ENCODE measurements at places on chromosomes 11 and 22.

DNA sequence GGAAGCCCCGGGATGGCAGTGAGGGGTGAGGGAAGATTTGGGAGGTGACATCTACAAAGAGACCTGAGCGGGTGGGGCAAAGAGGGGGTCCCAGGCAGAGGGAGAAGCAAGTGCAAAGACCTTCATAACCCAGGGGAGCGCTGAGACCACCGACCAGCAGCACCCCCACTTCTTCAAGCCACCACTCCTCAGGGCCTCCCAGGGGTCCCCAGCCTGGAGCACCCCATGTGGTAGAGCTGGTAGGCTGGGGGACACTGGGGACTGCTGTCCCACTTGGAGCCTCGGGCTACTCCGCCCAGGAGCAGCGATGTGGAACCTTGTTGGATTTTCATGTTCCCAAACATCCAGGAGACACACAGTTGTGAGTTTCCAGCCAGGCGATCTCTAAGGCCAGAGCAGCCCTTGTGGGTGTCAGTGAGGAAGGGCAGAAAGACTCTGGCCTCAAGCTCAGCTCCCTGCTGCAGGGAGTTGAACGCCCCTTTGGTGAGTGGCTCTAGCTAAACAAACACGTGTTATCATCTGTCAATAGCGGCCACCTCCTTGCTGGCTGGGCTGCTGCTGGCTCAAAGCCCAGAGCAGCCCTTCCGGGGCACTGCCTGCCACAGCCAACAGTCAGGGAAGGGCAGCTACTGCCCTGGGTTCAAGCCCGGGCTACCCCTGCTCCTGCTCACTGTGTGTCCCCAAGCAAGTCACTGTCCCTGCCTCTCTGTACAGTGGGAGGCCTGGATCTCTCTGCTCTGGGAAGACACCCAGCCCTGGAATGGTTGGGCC lies 25.7 kb upstream of the CHKA start:
- DNase-seq: peak; percentile 20

DNA sequence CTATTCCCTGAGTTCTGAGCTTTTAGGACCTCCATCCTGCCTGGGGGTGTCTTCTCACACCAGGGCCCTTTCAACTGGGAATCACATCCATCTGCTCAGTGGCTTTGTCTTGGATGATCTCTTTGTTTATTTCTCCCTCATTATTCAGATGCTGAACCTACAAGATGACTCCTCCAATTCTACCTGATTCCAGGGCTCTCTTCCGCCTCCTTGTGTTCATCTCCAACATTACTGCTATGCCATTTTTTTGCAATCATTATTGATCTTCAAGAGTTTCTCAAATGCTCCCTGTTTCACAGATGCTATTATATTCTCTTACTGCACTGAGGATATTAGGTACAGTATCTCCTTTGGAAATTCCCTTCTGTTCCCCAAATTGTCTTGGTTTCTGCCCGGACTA lies 307.7 kb downstream of the SHANK2 start:
- DNase-seq: no peak

DNA sequence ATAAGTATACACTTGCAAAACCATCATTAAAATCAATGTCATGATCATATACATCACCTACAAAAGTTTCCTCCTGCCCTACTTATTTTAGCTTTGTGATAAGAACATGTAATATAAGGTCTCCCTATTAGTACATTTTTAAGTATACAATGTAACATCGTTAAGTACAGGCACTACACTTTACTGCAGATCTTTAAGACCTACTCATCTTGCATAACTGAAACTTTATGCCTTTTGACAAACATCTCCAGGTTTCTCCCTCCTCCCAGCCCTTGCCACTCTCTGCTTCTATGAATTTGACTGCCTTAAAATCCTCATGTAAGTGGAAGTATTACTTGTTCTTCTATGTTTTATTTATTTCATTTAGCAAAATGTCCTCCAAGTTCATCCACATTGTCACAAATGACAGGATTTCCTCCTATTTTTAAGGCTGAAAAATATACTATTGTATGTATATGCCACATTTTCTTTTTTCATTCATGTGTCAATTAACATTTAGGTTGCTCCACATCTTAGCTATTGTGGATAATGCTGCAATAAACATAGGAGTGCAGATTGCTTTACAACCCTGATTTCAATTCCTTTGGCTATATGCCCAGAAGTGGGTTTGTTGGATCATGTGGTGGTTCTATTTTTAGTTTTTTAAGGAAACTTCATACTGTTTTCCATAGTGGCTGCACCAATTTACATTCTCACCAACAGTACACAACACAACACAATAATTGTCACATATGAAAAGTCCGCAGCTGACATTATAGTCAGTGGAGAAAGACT lies 471.1 kb upstream of the ANO3 start:
- DNase-seq: no peak

DNA sequence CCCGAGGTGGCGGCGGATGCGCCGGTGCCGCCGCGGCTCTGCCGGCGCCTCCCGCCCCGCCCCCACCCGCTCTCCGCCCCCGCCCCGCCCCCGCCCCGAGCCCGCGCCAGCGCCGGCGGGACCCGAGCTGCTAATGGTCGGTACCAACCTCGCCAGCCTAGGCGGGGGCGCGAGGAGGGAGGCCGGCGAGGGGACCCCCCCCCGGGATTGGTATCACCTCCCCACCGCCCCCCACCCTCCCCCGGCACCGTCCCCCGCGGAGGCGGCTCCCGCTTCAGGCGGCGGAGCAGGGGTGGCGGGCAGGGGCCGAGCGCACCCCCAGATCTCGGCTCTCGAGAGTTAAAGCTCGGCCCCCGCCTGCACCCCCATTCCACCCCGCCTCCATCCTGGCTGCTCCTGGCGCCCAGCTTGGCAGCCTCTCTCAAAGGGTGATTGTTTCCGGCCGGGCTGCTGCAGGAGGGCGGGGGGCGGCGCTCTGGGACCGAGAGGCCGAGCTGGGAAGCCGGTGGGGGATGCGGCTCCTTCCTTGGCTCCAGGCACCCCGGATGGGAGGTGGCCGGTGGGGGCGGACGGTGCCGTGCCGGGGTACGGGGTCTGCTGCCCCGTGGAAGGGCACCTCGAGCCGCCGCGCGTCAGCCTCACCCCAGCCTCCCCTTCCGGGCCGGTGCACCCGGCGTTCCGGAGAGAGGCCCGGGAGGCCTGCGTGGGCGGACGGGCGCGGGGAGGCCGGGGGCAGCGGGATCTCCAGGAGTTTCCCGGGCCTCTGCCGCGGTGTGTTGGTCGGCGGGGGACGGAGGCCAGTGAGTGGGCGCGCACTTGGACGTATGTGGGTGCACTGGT lies at the start of gene B3GAT1:
Gene B3GAT1, minus strand, starts transcription at position 40 of the 840 bp plus-strand sequence. CDS start 24,583 bp downstream, outside the sequence.
- peak; percentile 95 for DNase-seq

DNA sequence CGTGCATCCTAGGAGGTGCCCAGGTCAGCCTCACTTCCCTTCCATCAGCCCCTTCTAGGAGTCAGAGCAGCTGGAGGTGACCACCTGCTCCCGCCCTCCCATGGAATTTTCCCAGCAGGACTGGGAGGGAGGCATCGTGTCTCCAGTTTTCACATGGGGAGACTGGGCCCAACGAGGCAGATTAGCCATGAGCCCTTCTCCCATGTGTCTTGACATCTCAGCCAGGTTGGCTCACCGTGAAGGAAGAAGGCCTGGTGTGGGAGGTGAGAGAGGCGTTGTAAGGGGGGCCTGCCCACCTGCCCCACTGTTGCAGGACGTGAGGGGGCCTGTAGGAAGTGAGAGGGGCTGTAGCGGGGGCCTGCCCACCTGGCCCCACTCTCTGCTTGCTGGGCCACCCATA lies 1521.4 kb downstream of the BRD1 start:
- DNase-seq: no peak

DNA sequence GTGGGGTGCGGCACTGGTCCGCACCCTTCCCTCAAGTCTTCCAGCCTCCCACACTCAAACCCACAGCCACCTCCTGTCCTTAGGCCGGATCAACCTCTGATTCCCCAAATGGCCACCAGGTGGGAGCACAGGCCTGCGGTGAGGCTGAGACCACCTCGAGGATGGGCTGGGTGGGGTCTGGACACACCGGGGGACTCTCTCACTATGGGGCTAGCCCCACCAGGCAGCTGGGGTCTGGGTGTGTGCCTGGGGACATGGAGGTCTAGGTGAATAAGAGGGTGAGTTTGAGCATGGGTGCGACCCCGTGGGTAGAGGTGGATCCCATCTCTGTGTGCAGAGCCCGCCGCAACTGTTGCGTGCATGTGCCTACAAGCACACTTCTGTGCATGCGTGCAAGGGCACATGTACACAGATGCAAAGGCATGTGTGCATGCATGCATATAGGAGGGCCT lies 32.6 kb downstream of the MYO18B start:
- DNase-seq: no peak

DNA sequence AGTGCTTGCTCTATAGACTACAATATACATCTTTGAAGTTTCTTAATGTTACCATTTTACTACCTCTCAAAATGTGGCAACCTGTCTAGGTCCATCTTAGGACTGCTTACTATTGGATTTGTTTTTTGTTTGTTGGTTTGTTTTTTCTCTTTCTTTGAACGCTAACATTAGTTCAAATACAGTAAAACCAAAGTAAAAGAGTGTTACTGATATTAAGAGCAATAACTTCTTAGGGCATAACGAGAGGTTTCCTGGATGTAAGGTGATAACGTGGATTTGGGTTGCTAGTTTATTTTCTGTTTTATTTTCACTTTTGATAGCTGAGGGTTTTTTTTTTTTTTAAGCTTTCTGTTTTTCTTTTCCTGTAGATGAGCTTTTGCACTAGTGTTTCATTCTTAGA lies 43.6 kb downstream of the TMEM135 start:
- no peak for DNase-seq

DNA sequence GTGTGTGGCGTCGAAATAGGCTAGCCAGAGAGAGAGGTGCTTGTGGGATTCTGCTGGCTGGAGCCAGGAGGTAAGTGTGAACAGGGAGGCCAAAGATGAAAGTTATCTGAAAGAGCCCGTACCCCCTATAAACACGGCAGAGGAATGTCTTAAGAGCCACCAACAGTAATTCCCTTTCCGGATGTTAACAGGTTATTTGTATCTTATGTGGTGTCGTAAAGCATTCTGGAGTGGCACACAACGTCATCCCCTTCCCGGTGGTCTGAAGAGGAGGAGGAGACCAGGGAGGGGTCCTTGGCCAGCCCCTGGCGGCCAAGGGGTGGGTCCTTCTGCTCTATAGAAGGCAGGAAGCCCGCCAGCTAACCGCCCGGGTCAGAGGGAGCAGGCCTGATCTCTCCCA lies 39.5 kb downstream of the MACROD1 start:
- DNase-seq: no peak

DNA sequence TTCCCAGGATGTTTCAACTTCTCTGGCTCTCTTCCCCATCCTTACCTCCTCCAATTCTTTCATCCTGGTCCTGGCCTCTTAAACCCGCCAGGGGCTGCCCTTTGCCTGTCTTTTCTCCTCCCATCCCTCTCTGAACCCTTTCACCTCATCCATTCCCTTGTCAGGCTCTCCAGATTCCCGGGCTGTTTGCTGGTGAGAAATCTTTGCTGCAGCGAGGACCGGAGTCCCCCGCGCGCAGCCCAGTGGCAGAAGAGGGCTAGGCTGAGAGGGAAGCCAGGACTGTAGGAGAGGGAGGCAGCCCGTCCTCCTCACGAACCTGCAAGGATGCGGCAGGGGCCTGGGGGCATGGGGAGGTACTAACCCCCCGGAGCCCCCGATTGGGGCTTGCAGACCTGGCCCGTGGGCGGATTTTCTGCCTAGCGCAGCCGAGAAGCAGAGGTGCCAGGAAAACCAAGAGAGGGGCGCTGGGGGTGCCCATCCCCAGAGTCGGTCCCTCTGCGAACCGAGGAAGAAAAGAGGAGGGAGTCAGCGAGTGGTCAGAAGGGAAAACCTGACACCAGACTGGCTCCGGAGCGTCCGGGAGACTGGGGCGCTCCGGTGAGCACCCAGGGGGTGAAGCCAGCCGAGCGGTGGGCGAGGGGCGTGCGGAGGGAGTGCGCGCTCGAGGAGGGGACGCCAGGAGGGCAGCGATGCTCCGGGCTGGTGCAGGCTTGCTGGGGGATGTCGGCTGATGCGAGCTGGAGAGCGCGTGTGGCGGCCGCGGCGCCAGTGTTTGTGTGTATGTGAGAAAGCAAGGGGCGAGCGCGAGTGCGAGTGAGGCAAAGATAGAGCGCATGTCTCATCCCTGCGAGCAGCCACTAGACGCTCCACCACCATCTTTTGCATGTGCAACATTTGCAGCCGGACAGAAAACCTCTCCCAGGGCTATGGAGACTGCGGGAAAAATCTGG lies at the start of gene GRIA4:
Gene GRIA4, plus strand, starts transcription at position 242 of the 950 bp plus-strand sequence. CDS start 925 bp downstream, outside the sequence.
- DNase-seq: peak; percentile 84

DNA sequence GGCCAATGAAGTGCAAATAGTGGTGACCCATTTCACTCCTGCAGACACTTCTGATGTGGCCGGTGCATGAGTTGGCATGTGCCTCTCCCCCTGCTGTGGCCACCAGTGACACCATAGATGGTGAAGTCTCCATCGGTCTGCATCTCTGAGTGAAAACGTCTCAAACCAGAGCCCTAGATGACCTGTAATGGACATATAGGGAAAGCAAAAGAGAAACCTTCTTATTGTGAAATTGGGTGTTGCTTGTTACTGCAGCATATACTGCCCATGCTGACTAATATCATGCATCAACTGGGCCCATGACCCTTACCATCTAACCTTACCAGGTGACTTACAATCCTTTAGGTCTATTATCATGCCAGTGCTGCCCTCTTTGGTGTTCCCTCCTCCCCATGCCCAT lies 11.7 kb upstream of the VPS37C start:
- no peak for DNase-seq

DNA sequence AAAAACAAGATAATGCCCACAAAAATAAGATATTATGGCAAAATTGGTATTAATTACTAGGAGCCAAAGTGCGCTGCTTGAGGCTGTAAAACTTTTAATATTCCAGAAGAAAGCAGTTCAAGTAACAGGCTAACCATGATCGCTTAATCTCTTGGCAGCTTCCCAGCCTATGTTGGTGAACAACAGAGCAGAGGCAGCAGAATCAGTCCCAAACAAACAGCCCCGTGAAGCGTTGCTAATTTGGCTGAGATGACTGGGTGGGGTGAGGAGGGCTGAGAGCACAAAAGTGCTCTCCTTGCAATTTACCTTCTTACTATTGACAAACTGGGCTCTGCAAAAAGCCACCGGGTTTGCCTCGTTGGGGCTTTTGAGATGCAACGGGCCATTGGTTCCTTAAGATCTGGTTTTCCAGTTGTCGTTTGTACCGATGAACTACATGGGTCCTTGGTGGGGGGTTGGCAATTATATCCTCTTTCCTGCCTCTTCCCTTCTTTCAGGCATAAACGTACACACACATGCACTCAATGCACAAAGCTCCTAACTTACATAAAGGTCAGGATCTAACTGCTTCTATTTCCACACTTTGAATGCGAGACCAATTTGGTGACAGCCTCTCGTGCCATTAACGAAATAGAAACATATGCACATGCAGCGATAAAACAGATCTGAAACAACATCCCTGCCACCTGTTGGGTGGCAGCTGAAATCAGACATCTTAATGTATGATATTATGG lies 407.6 kb upstream of the CADM1 start:
- DNase-seq: no peak

Data from C1 segment of cervical spinal cord (tissue), 14 donors.